ENCODE measurements at places on chromosomes 12 and 14.
A peak's percentile ranks its signal among the peaks of the same experiment; 100 is the strongest.

DNA sequence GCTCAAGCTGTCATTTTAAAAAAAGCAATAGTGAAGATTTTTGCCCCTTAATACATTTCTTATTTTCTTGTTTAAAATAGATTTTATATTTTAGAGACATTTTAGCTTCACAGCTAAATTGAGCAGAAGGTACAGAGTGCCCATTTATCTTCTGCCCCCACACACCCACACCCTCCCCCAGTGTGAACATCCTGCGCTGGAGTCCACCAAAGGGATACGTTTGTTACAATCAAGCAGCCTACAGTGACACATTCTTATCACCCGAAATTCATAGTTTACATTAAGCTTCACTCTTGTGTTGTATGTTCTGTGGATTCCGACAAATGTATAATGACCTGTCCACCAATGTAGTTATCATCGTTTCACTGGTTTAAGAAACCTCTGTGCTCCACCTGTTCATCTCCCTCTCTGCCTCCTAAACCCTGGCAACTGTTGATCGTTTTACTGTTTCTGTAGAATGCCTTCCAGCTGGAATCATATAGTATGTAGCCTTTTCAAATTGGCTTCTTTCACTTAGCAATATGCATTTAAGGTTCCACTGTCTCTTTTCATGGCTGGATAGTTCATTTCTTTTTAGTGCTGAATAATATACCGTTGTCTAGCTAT is 91.0 kb upstream of the TRAF3 start:
- no peak for DNase-seq

DNA sequence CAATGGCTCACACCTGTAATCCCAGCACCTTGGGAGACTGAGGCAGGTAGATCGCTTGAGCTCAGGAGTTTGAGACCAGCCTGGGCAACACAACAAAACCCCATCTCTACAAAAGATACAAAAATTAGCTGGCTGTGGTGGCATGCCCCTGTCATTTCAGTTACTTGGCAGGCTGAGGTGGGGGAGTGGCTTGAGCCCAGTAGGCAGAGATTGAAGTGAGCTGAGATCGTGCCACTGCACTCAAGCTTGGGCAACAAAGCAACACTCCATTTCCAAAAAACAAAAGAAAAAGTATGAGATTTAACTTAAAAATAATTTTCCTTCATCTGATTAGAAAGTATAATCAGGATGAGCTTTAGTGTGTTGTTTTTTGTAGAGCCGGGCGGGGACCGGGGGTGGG is 47.9 kb upstream of the BCAT1 start:
- DNase-seq, result no peak

- DNase-seq, result peak; percentile 84
Observed at GRCh38 chr12:39103552-39104165, 198.3 kb upstream of the CPNE8 start.

DNA sequence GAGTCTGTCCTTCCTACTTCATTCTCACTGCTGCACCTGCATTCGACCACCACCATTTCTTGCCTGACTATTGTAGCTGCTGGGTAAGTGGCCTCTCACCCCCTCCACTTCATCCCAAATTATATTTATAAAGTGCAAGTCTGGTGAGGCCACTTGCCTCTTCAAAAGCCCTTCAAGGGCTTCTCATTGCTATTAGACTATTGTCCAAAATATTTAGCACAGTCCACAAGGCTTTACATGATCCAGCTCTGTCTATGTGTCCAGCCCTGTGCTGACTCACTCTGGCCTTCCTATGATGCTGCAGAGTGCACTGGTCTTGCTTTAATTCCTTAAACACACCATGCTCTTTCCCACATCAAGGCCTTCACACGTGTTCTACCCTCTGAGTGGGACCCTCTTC is 46.0 kb downstream of the PAH start:
- DNase-seq, result no peak

DNA sequence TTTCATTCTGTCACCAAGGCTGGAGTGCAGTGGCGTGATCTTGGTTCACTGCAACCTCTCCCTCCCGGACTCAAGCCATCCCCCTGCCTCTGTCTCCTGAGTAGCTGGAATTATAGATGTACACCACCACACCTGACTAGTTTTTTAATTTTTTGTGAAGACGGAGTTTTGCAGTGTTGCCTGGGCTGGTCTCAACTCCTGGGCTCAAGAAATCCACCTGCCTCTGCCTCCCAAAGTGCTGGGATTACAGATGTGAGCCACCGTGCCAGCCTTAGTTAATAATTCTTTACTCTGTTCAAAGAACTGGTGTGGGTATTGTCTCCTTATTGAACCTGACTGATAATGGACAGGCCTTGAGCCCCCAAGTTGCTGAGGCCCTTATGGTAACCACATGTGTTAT is 10.4 kb upstream of the KRT7 start:
- no peak for DNase-seq

- no peak for DNase-seq
Observed at GRCh38 chr12:12734054-12734453, 16.9 kb downstream of the CDKN1B start.

GRCh38 chr12:27589419-27589818 is 65.4 kb downstream of the PPFIBP1 start:
- no peak for DNase-seq

DNA sequence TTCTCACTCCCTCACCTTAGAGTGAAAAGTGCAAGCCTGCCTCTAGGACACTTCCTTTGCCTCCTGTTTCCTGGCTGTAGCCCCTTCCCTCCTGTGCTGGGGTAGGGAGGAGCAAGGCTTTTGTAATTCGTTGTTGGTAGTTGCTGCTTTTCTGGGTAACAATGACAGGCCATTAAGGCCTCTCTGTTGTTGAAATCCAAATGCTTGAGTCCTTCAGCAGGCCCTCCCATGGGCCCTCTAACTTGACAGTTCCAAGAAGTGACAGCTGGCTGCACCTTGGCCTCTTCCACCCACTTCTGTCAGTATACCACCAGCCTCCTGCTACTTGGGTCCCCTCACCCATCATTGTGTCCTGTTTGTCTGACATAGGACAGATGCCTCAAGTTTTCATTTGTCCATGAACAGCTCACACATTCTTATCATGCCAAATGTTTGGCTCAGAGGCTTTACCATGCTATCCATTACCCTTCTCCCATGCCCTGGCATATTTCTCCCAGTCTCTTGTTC is 103.7 kb upstream of the PDE3A start:
- DNase-seq, result peak; percentile 67

DNA sequence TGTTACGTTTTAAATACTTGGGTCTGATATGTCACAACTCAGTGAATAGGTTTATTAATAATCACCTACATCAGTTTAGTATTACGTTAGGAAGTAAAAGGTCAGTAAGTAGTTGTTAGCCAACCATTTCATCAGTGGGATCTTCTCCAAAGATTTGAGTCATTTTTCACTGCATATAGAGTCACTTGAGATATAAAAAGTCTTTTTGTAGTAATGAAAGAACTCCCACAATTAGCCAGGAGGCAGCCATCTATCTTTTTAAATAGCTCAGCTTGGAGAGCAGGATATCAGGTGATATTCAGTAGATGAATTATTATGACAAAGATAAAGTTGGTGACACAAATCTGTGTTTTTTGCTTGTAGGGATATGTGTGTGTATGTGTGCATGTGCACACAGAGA is 309.3 kb downstream of the PDZRN4 start:
- no peak for DNase-seq

- no peak for DNase-seq
Observed at GRCh38 chr12:41073633-41074472, 114.3 kb upstream of the PDZRN4 start.

DNA sequence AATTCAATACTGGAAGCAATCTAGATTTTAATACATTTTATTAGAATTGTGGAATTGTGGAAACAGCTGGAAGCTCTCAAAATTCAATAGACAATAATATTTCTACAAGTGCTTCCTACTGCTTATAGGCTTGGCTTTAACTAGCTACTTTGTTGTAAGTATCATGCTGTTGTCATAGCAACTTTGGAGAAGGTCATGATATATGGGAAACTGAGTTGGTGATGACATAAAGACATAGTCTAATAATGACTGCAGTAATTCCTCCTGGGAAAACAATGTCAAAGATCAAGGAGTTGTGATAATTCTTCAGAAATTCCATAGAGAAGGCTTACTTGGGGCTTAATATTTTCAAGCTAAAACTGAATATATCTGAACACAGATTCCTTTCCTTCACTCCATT is 266.6 kb downstream of the KIF21A start:
- no peak for DNase-seq

- no peak for DNase-seq
Observed at GRCh38 chr14:60101786-60102185, 10.1 kb downstream of the PCNX4 start.

- no peak for DNase-seq
Observed at GRCh38 chr12:79156846-79157463, 292.4 kb downstream of the SYT1 start.

- DNase-seq, result no peak
Observed at GRCh38 chr12:89166525-89166934, 185.8 kb downstream of the DUSP6 start.

GRCh38 chr12:121514184-121514742 is 66.6 kb downstream of the KDM2B start:
- DNase-seq, result no peak

GRCh38 chr12:106359646-106360399 is 2.3 kb downstream of the POLR3B start:
- no peak for DNase-seq

- DNase-seq, result no peak
Observed at GRCh38 chr14:53715193-53715721, 241.4 kb downstream of the BMP4 start.

DNA sequence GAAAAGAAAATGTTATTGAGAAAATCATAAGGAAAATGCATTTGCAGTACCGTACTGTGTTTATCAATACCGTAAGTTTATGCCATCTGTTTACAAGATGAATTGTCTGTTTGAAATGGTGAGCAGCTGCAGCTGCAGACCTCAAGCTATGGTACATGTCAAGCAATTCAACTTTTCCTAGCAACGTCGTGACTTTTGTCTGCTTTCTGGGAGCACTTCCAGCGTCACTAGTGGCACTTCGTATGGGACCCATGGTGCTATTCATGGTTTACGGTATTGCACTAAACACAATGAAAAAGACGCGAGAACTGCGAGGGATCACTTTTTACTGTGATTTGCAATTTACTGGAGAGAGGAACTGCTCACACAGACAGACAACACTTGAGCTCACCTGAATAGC is 160.8 kb downstream of the UNC79 start:
- no peak for DNase-seq

GRCh38 chr12:72077111-72077820 is 138.6 kb downstream of the TPH2 start:
- DNase-seq, result no peak

DNA sequence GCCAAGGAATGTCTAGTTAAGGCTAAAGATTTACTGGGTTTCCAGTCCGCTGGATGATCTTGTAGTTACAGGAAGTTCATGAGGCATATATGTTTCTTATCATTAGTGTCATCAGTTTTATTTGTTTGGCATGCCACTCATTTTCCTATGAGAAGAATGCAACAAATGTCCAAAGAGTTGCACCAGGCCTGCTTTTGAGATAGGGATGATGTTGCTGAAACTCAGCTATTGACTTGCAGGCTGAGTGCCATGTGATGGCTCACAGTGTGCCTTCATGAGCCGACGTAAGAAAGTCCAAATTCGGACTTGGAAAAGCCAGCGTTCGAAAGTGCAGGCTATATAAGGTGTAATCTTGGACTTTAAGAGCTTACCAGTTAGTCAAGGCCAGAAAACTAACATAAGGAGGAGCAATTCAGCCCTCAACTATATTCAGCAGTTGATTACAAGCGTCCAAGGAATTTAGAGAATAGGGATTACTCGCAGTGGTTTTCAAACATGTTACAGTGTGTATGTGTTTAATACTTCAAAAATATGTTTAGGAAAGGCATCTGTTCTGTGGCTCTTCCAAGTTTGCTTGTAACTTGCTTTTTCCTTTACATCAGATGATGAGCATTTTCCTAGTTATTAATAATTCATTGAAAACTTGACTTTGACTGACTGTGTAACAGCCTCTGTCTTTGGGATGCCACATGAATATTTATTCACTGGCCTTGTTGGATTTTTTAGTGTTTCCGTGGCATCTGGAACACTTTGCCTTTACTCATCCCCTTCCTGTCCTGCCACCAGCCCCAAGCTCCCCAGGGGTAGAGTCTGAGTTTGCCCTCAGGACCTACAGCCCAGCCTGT is 101.3 kb downstream of the LGMN start:
- DNase-seq, result no peak

DNA sequence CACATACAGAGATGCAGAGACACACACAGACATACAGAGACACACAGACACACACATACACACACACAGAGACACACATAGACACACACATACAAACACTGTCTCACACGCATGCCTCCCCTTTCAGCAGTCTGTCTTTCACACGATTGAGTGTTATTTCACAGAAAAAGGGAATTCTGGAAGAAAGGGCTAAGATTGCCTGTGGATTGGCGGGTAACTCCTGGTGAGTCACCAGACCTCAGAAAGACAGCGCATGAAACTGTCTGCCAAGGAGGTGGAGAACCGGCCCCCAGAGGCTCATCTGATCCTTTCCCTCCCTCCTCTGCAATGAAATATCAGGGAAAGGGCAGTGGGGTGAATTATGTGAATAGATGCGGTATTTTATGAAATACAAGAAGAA is 127.2 kb upstream of the GSC start:
- no peak for DNase-seq

DNA sequence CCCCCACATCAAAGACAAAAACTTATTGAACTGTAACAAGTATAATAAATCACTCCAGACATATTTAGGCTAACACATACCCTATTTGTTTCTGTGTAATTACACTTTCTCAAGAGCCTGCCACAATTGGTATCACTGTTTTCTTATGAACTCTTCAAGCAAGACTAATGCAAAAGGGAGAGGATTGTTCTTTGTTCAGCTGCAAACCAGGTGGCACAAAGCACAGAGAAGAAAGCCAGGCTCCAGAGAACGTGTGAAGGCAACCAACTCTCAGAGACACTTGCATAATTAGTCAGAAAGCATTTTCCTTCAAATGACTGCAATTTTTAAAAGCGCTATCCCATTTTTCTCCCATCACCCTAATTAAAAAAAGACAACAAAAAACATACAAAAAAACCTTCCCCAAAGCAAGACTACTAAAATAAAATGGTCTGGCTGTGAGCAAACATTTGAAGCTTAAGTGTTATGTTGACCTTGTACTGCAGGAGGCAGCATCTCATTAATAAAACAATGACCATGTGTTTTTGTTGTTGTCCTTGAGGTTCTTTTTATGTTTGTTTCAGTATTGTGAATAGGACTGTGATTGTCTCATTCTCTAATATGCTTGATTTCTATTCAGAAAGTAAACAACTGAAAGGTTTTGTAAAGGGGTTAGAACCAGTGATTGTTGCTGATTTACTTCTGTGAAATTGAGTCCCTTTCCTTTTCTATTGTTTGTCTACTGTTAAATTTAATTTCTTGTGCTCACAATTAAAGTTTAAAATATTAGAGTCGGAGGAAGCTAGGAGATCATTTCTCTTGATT is 452.7 kb upstream of the PDE3A start:
- DNase-seq, result peak; percentile 30

DNA sequence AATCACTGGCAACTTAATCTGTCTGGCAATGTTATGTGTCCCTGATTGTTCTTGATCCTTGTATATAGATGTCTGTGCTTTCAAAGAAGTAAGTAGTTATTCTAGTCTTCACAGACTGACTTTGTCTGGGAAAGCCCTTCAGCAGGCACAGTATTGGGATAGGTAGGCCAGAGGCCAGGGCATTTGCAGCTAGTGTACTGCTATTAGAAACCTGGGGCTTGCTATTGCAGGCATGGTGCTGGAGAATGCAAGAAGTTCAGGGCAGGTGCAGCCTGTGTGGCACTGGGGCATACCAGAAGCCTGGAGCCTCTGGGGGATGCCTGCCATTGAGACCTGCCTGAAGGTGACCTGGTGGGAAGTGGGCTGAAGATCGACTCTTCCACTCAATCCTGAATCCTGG is 96.3 kb downstream of the TMTC3 start:
- DNase-seq, result no peak

All from iPS-NIHi11 (cell line).